ENCODE measurements at places on chromosomes 13 and 19.

- DNase-seq = no peak
Observed at GRCh38 chr19:7650148-7650547, 13.2 kb downstream of the STXBP2 start.

DNA sequence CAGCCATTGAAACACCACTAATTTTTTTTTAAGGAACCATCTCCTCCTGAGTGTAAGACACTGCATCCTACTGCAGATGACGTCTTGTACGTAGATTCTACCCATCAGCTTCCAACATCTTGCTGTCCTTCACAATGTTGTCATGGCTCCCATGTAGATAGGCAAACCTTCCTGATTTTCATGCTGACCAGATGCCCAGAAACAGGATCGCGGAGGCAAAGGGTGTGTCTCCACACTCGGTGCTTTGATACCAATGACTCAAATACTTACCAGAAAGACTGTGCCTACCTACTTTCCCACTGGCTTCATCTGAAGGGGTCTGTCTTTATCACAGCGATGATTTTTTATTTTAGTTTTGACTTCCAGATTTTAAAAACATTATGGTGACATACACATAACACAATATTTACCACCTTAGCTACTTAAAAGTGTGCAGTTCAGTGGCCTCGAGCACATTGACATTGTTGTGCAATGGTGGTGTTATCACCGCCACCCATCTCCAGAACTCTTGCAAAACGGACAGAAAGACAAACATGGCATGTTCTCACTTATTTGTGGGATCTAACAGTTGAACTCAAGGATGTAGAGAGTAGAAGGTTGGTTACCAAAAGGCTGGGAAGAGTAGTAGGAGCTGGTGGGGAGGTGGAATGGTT is 94.0 kb upstream of the PEG3 start:
- DNase-seq = no peak

- no peak for DNase-seq
Observed at GRCh38 chr13:50616101-50616500, 227.4 kb downstream of the DLEU7 start.

DNA sequence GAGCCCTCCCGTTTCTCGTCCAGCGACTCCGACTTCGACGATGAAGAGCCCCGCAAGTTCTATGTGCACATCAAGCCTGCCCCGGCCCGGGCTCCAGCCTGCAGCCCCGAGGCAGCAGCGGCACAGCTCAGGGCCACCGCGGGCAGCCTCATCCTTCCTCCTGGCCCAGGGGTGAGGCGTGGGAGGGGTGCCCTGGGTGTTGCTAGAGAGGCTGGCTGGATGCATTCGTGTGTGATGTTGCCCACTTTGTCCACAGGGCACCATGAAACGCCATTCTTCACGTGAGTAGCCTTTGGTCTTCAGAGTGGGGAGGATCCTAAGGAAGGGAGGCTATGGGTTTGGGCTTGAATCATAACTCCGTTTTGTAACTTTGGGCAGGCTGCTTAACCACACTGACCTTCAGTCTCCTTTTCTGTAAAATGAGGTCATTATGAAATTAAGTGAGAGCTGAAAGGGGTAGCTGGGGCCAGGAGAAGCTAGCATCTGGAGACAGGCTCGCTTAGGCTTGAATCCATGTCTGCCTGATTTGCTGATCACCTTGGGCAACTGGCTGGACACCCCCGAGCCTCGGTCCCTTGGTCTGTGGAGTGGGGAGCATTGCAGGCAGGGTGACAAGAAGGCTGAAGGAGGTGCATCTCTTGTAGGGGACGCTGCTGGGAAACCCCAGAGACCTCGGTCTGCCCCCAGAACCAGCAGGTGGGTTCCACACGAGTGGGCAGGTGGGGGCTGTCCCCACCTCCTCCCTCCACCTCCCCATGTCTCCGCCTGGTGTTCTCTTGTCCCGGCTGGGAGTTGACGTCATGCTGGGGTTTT is 18.7 kb upstream of the B3GNT3 start:
- no peak for DNase-seq

GRCh38 chr19:41407271-41407670 is 9.7 kb downstream of the BCKDHA start:
- DNase-seq = no peak

GRCh38 chr13:32443111-32443510 is 15.2 kb upstream of the N4BP2L1 start:
- DNase-seq = no peak

DNA sequence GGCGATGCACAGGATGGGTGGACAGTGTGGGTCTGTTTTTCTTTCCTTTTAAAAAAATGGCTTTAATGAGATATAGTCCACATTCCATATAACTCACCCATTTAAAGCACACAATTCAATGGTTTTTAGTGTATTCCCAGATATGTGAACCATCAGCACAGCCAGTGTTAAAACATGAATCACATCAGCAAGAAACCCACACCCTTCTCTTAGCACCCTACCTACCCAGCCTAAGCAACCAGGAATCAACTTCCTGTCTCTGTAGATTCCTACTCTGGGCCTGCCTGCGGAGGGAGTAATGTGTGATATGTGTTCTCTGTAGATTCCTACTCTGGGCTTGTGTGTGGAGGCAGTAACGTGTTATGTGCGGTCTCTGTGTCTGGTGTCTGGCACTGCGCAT is 11.9 kb downstream of the TMEM255B start:
- no peak for DNase-seq

DNA sequence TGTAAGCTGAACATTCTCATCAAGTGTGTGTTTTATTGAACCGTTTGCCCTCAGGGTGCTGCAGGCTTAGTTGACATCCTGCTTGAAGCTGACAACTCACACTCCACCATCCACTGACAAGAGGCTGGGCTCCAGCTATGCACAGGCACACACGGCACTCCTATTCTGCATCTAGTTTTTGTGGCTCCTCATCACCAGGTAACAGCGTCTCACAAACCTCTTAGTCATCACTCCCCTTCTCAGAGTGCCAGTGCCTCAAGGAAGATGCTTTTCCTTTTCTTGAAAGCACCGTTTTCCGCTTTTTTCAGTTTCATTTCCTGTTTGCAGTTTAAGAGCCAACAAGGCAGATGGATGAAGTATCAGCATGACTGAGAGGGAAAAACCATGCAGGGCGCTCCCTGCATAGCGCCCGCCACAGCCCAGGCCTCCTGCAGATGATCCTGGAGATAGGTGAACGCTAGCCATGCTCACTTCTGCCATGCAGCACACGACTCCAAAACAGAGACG is 491.2 kb downstream of the COG6 start:
- peak; percentile 60 for DNase-seq

- DNase-seq = no peak
Observed at GRCh38 chr13:109883181-109884180, 97.1 kb upstream of the IRS2 start.

GRCh38 chr13:51772105-51772455 is 31.9 kb downstream of the DHRS12 start:
- DNase-seq = no peak

- DNase-seq = no peak
Observed at GRCh38 chr13:32139251-32139650, 107.7 kb downstream of the FRY start.

DNA sequence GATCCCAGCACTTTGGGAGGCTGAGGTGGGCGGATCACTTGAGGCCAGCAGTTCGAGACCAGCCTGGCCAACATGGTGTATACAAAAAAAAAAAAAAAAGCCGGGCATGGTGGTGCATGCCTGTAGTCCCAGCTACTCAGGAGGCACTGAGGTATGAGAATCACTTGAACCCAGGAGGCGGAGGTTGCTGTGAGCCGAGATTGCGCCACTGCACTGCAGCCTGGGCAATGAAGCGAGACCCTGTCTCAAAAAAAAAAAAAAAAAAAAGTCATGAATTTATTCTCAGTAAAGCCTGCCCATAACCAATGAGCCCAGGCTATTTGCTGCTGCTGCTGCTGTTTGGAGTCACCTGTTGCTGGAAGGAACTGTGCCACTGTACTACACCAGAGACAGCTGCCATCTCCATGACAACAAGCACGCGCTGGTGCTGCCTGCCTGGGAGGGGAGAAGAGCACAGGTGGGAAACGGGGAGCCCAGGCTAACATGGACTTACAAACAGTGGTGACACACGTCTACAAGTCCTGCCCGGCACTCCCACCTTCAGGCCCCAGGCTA is 11.3 kb downstream of the ZFR2 start:
- DNase-seq = no peak

- DNase-seq = no peak
Observed at GRCh38 chr13:42895776-42896175, 96.3 kb downstream of the EPSTI1 start.

GRCh38 chr13:74117207-74117705 is 16.9 kb downstream of the KLF12 start:
- no peak for DNase-seq

DNA sequence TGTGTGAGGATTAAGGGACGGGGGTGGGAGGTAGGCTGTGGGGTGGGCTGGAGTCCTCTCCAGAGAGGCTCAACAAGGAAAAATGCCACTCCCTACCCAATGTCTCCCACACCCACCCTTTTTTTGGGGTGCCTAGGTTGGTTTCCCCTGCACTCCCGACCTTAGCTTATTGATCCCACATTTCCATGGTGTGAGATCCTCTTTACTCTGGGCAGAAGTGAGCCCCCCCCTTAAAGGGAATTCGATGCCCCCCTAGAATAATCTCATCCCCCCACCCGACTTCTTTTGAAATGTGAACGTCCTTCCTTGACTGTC is 5.5 kb downstream of the FOSB start:
- no peak for DNase-seq

- DNase-seq = no peak
Observed at GRCh38 chr19:45526143-45526542, 18.9 kb downstream of the VASP start.
